ENCODE measurements at places on chromosomes 5 and 9.

- DNase-seq, result no peak
Measured at GRCh38 chr5:11527652-11528349, 376.4 kb downstream of the CTNND2 start.

DNA sequence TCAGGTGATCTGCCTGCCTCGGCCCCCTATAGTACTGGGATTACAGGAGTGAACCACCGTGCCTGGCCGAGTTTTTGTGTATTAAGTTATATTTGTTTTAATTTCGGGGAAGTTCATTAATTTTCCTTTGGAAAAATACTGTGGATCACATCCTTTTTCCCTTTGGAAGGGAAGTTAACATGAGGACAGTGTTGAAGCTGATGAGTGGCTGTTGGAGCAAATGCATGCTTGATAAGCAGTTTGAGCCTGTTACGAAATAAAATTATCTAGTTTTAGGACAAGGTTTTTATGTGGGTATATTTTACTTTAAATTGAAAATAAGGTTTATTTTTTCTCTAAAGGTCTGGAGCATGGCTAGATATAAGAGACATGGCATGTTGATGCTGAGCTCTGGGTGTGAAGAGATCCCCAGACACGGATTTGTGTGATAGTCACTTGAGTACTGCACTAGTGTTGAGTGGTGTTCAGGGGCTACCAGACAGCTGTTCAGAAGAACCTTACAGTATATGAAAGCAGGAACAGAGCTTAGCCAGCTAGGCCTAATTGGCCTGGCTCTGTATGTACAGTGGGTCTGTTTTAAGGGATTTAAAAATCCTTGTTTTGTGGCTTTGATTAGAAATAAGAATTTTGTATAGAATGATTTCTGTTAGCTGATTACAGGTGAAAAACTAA lies 17.4 kb downstream of the LMNB1 start:
- DNase-seq, result no peak

- no peak for DNase-seq
Measured at GRCh38 chr9:8719833-8720486, 920.4 kb upstream of the DMAC1 start.

- peak; percentile 24 for DNase-seq
Measured at GRCh38 chr9:79572608-79573411, 1.0 kb downstream of the TLE4 start.

DNA sequence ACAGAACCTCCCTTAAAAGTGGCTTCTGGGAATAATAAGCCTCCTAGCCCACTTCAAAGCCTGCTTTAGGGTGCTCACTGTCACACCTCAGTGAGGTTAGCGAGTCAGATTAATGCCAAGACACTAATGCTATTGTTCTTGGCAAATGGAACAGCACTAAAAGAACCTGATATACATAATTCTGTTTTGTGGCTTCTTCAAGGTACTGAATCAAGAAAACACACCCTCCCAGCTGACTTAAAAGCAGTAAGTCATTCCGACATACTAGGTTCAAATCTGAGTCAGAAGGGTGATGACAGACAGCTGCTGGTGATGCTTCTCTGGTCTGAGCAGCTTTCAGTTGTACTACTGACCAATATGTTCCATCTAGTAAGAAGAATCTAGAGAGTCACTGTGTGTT lies 121.6 kb downstream of the OXCT1 start:
- no peak for DNase-seq

DNA sequence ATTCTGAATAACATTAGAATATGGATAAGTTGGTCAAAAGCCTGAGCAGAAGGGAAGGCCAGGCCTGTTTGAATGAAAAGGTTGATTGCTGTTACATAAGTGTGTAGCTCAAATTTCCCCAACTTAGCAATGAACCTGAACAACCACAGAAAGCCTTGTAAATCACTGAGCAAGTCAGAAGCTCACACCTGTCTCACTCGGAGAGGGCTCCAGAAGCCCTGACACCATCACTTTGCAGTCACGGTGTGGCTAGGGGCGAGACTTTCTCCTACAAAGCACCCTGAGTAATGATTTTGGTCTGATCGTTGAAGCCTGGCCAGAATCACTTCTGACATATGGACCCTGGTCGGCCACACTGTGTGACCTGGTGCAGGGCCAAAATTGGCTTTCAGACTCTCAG lies 62.0 kb downstream of the MTX3 start:
- no peak for DNase-seq
